BJ (cell line): ENCODE measurements at places on chromosomes 4 and X.

DNA sequence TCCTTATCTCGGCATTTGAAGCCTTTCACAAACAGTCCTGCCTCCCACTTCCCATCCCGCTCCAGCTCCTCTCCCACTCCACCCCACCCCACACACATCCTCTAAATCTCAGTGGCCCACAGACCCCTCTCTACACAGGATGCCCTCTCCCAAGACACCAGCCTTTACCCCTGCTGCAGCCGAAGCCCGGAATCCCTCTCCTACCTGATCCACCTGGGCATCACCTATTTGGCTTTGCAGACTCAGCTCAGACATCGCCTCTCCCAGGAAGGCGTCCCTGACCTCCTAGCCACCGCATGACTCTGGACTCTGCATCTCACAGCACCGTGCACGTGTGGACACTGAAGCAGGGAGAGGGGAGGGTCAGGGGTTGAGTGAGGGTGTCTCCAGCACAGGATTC, 11.5 kb downstream of the PPP2R2C start:
- DNase-seq, result no peak

DNA sequence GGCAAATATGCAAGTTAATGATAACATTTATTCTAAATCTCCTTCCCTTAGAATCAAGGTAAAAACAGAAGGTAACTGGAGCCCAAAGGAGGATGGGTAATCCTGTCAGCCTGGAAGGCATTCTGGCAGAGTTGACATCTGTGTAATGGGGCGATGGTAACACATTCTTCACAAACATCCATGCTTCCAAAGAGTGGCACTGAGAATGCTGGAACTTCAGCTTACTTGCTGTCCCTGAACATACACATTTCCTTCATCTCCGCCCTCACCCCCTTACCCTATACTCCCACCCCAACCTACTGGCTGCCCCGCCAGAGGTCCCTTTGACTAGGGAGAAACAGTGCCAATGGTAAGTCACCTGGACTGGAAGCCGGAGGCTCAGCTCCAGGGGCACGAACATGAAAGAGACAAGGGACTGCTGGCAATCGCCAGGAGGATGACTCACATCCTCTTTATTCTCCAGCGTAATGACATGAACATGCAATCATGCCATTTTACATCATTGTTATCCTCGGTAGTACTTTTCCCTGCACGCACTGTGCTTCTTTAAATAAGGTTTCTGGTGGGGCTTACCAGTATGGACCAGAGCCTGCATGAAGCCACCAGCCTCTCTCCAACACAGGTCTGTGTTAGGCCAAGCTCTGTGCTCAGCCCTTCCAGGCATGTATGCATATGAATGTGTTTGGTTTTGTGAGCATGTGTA, 694.2 kb upstream of the TENM3 start:
- peak; percentile 27 for DNase-seq

DNA sequence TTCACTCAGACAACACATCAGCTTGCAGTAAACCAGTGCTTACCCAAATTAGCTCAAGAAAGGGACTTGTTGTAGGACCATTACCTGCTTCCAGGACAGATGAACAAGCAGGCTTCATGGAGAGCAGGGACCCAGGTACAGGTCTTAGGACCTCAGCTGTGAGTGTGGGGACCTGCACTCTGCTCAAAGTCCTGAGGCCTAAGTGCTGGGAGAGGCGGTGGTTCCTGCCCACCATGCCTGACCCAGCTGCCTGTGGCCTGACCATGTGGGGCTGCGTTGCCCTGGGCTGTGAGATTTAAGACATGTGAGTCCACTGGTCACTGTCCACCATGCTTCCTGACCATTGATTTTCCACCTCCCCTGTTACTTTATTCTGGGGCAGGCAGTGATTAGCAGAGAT, 140.2 kb downstream of the DCLK2 start:
- no peak for DNase-seq

DNA sequence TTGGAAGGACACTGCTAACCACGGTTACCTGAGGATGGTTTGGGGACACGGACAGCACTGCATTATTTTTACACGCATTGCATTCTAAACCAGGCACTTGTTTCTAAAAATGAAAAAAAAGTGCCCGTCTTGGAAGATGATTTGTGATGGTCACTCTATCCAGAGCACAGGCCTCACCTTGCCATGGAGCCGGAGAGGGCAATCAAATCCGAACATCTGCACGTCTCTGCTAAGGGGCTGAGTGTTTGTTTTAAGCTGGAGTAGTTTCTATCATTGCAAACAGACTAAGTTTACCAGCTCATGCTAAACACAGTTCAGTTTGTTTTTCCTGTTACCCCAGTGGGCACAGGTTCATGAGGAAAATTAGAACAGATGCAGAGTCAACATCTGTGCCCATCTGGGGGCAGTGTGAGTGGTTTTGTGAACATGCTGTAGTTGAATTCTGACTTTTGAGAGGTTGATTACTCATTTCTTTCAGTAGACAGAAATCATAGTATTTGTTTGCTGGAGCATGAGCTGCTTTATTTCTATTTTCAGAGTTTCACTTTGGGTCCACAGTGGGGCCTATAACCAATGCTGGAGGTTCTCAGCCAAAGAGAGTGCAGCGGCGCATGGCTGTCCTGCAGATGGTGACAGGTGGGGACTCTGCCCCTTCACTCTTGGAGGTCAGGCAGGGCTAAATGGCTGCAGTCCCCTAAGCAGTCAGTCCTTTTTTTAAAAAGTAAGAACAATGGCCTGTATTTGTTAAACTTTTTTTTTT, 65.4 kb upstream of the ENPP6 start:
- DNase-seq, result no peak

- DNase-seq, result no peak
These were observed 71.7 kb upstream of the BANK1 start for GRCh38 chr4:101718810-101719209.

GRCh38 chr4:115675719-115676118, 562.3 kb upstream of the NDST4 start:
- no peak for DNase-seq

- DNase-seq, result no peak
These were observed 1.6 kb downstream of the OTUD4 start for GRCh38 chr4:145178740-145179280.

DNA sequence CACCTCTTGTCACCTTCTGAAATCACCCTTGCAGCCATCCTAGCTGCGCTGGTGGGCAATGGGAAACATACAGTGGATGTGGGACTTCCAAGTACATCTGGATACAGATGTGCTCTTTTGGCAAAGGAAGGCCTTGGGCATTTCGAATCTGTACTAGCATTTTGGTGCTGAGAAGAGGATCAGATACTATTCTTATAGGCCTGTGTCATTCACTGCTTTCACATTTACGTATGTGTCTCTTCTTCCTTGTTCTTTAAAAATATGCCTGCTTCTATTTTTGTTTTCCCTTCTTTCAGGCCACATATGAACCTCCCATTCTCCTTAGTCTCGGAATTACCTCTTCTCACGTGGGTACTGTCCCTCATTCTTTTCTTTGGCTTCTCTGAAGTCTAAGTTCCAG, 53.1 kb downstream of the EFNB1 start:
- no peak for DNase-seq

GRCh38 chrX:150085881-150086280, 147.6 kb upstream of the EOLA2 start:
- no peak for DNase-seq

DNA sequence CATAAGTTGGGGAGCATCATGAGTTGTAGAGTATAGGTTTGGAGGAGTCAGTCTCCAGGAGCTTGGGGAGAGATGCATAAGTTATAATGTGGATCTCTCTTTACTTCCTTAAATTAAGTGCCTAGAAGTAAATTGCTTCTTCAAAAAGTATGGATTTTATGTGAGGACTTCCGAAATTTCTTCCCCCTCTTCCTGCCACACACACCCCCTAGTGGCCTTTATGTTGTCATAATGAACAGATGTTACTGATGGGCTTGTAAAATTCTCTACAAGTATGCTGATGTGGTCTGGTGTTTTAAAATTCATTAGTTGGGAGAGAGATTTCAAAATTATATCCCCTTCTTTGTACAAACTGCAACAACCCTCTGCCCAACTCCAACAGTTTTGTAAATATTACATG, 2.3 kb upstream of the METTL14 start:
- DNase-seq, result peak; percentile 3

GRCh38 chr4:66014146-66014765, 344.0 kb upstream of the EPHA5 start:
- no peak for DNase-seq

DNA sequence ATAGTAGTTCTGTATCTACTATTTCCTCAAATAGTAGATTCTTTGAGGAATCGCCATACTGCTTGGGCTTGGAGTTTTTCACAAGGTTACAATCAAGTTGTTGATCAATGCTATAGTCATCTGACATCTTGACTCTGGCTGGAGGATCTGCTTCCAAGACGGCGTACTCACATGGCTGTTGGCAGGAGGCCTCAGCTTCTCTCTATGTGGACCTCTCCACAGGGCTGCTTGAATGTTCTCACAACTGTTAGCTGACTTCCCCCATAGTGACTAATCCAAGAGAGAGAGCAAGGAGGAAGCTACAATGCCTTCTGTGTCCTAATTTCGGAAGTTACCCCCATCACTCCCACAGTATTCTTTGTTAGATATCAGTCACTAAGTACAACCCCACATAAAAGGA, 10.3 kb downstream of the EGFL6 start:
- DNase-seq, result no peak

DNA sequence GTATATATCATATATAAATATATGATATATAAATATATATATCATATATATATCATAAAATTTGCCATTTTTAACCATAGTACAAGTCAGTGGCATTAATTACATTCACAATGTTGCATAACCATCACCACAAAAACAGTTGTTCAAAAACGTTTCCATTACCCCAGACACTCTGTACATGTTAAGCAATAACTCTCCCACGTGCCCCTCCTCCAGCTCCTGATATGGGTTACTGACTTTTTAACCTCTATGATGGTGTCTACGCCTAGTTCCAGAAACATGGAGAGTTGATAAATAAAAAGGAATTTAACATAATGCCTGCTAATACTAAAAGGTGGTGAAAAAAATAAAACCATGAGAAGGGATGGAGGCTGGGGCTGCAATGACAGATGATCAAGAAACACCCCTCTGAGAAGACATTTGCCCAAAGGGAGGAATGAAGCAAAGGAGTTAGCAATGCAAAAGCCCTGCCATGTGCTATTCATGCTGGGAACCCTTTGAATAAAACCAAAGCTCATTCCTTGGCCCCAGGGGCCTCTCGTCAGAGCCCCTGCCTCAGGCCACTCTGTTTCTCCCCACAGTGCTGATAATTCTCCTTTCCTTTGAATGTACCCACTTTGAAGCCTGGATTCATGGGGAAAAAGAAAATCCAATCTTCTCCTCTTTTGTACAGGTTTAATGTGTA, 144.3 kb downstream of the NWD2 start:
- no peak for DNase-seq

GRCh38 chr4:8321771-8322170, 52.2 kb downstream of the HTRA3 start:
- no peak for DNase-seq

GRCh38 chr4:176270669-176271068, 1.6 kb upstream of the ASB5 start:
- DNase-seq, result peak; percentile 97

DNA sequence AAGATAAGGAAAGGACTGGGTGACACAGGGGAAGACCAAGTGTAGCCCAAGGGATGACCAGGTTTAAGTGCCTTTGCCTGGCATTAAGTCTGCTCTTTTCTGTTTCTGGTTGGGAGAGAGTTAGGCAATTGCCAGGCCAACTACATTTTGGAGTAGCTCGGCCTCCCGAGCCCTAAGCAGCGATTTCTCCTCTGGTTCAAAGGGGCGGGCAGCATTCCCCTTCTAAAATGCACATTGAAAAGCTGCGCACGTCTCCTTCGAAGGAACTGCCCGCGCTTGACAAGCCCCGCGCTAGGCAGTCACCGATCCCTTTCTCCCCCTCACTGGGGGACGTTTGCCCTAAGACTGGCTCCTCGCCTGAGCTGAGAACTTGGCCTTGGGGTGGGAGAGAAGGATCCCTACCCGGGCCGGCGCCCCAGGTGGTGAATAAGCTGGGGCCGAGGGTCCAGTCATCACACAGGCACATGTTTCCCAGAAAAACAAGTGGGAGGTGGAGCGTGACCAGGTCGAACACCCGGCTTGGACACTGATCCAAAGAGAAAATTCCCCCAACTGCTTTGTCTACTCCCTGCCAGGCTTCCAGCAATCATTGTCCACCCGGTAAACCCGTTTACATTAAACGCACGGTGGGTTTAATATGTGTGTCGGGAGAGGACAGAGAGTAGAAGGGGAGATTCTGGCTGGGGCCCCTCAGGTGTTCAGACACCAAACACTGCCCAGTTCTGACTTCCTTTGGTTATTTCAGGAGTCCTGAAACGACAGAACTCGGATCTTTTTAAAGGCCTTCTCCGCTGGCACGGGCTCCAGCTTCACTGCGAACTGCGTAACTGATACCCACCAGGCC, 4.0 kb downstream of the ARX start:
- no peak for DNase-seq

DNA sequence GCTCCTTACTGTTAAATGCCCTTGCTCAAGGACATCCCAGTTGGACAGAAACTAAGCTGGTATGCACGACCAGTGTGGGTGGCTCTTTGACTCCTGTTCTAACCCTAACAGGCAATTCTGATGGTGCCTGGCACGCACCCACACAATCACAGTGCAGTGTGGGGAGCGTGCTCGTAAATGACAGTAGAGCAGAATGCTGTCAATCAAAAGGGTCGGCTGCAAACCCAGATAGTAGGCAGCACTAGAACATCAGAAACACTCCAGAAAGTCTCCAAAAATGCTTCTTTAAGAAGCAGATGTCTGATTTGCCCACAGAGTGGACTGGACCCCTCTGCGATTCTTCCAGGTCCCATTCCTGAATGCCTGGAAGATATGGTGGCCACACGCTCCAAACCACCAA, 37.6 kb upstream of the MTM1 start:
- no peak for DNase-seq

DNA sequence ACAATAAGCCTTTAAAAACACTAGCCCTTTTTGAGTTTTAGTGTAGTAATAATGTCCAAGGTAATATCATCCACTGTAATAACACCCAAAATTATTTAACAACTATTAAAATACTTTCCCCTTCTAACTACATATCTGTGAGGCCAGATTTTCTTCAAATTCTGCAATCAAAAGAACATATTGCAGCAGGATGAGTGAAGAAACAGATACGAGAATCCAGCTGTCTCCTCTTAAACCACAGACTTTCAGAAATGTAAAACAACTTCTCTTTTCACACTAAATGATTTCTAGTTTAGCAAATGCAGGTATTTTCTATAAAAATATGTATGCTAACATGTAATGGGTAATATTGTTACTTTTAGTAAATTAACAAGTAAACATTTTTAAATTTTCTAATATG, 148.9 kb downstream of the PRDM5 start:
- no peak for DNase-seq

DNA sequence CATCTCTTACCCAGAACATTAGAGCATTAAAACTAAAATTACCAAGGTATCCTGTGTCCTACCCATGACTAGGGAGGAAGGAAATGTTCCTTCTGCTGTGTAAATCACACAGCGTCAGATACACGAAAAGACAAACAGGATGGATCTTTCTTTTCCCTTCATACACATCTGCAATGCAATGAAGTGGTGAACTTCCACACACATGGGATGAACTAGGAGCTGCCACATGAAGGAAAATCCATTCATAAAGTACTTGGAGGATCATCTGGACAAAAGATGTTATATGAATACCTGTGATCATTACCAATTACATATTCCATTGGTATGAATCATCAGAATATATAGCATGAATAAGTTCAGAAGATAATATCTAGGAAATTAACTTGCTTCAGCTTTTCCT, 46.2 kb downstream of the LDB2 start:
- no peak for DNase-seq

- no peak for DNase-seq
These were observed 361.8 kb downstream of the PPP3CA start for GRCh38 chr4:100985576-100985975.

GRCh38 chr4:109921384-109921808, 8.7 kb downstream of the EGF start:
- DNase-seq, result peak; percentile 96

- no peak for DNase-seq
These were observed 62.2 kb downstream of the SPANXN3 start for GRCh38 chrX:143455046-143455445.
